Hematopoietic multipotent progenitor cell treated with erythropoietin and hydrocortisone succinate and interleukin-3 and kit ligand, for 15 days (in vitro differentiated cells): ENCODE measurements at places on chromosomes 2 and 18.

DNA sequence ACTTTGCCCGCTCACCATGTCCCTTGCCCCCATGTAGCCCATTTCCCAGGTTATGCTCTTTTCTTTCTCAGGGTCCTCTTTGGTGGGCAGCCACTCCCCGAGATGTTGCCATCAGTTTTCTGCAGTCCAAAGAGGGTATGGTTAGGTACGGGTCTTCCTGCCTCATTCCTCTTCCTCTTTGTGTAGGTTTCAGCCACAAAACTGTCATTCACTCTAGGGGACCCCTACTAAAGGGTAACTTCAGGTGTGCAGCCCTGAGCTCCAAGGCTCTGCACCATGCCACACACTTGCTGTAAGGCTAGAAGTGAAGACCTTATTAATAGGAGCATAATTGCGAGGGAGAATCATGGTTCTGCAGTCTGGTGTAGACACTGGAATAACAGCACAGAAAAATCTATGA is 99.8 kb upstream of the ZNF397 start:
- no peak for DNase-seq

- no peak for DNase-seq
These were observed 270.9 kb downstream of the ATAD2B start for GRCh38 chr2:23655934-23656596.

- no peak for DNase-seq
These were observed 55.1 kb downstream of the COL4A3 start for GRCh38 chr2:227219312-227220105.

- no peak for DNase-seq
These were observed 1.4 kb downstream of the RMC1 start for GRCh38 chr18:23504720-23505119.

DNA sequence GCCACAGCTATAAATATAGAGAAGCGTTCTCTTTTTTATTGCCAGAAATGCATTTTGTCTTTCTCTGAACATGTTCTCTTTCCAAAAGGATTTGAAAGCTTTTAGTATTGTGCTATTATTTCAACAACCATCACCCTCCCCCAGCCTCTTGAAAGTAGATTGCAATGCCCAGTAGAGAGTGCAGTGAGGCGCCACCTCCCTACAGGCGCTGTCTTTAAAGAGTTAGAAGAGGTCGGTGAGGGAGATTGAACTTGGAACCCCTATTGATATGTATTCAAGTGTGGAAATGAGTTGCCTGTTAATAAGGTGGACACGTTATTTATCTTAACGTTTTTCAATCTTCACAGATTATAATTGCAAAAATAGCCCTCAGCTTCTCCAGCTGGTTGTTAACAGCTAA is 360.3 kb downstream of the LRP1B start:
- DNase-seq, result no peak

DNA sequence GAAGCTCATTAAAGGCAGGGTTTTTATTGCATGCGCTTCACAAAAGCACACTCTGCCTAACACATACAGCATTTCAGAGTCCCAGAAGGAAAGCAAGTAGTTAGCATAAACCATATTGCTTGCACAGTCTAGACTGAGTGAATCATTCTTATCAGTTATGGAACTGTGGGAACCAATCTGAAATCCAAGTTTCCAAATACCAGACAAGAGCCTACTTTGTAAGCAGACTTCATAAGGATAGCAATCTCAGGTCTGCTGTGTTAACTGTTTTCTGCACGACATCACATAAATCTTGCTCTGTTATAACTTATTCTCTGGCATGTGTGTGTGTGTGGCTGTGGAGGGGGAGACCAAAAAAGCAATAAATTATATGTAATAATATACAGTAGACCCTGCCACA is 608.1 kb upstream of the REG3G start:
- DNase-seq, result no peak

DNA sequence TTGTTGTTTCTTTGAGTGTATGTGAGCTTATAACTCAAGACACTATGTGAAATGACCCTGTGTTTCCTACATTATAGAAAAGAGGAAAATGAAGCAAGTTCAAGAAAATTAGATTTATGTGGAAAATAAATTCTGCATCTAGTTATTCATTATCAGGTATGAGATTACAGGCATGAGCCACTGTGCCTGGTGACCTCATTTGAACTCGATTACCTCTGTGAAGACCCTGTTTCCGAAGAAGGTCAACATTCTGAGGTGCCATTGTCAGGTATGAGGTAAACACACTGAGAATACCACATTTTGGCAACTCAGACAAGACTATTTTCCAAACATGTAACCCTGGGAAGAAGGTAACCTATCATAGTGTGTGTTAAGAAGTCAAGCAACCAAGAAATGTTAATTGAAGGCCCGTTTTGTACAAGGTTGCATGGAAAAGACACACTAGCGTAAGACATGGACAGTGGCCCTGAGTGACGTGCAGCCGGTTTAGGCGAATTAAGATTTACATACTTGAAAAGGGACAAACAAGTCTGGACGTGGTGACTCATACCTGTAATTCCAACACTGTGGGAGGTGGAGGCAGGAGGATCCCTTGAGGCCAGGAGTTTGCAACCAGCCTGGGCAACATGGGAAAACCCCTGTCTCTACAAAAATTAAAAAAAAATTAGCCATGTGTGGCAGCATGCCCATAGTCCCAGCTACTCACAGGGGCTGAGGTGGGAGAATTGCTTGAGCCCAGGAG is 186.6 kb downstream of the NEDD4L start:
- no peak for DNase-seq

DNA sequence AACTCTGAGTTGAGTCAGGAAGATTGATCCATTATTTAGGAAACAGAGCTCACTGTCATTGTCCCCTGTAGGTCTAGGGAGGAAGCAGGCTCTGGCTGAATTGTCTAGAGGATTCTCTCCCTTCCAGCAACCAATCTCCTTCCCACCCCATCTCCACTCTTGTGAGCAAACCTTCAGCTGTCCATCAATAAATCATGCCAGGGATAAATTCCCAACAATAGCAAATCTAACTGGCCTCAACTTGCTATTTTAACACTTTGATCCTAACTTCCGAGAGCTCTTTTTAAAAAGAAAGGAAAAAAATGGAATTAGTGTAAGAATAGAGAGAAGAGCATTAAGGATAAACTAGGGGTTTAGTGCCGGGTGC is 53.5 kb downstream of the ATP8B1 start:
- DNase-seq, result no peak

DNA sequence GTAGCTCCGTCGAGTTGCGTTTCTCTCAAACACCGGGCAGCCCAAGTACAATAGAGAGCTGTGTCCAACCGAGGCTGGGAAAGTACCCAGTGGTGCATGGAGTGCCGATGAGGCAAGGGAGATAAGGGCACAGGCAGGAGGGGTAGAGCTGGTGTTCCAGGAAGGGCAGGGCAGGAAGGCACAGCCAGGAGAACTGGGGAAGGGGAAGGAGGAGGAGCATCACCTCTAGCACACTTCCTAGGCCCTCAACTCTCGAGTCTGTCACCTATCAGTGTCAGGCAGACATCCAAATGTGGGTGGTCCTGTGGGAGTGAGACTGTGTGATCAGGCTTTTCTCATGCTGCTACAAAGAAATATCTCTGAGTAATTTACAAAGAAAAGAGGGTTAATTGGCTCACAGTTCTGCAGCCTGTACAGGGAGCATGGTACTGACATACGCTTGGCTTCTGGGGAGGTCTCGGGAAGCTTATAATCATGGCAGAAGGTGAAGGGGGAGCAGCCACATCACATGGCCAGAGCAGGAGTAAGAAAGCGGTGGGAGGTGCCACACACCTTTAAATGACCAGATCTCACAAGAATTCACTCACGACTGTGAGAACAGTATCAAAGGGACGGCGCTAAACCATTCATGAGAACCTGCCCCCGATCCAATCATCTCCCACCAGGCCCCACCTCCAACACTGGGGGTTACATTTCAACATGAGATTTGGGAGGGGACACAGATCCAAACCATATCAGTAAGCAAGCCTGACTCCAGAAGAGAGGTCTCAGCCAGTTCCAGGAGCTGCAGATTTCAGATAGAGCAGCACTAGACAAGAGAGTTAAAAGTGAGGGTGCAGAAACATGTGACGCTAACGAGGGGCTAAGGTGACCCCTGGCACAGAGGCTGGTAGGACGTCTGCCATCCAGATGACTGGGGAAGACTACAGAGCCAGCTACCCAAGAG is 75.7 kb downstream of the MBOAT2 start:
- DNase-seq, result peak; percentile 66

DNA sequence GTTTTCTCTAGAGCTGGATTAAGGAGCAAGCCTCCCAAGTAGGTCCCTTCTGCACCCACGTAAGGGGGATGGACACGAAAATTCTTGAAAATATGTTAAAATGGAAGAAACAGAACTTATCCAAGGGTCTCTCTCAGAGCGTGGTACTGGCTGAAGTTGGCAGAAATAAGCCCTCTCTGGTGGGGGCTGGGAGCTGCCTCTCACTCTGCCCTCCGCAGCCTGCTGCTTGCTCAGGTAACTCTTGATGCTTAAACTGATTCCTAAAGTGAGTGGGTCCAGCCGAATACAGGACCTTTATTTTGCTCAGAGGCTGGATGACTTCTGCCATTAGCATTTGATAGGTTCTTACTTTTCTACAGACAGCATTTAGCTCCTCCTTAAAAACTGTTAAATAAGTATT is 78.1 kb downstream of the SPHKAP start:
- DNase-seq, result no peak

GRCh38 chr2:172431993-172432392 is 4.6 kb downstream of the ITGA6 start:
- no peak for DNase-seq

- no peak for DNase-seq
These were observed 232.3 kb downstream of the OSR1 start for GRCh38 chr2:19125901-19126680.

DNA sequence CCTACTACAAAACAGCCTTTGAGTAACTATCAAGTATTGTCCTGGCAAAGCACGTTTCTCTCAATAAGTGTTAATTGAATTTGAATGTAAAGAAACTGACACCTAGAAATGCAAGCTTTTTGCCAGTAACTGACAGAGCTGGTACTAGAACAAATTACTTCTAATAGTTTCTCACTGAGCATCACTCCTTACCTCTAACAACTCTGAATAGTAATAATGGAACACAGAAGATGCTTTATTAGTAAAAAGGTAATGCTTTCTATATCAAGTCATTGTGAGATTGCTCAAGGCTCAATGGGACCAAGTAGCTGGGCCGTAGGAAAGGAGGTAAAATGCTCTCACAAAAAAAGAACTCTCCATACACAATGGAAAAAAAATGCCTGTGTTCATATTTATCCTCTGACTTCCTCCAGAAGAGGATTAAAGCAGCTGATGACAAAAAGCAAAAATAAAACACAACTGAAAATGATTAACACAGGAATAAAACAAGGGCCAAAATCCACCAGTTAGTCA is 11.8 kb downstream of the RASGRP3 start:
- DNase-seq, result no peak
